ENCODE measurements at places on chromosomes 2 and 18.

DNA sequence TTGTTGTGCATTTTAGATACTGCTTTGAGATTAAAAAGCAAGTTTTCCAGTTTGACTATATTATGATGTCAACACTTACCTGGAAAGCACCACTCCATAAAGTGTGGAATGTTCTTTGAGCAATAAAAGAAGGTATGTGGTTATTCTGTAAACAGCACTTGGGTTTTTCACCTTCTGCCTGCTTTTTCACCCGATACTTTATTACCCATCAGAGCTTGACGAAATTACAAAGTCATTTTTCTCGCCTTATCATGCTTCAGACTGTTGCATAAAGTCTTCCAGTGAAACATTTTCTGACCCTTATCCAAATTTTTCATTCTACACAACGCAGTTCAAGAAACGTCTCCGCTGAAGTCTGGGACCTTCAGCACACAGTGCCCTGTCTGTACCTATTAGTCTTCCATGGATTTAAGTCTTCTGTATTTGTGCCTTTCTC lies 25.2 kb downstream of the CAB39 start:
- no peak for DNase-seq

DNA sequence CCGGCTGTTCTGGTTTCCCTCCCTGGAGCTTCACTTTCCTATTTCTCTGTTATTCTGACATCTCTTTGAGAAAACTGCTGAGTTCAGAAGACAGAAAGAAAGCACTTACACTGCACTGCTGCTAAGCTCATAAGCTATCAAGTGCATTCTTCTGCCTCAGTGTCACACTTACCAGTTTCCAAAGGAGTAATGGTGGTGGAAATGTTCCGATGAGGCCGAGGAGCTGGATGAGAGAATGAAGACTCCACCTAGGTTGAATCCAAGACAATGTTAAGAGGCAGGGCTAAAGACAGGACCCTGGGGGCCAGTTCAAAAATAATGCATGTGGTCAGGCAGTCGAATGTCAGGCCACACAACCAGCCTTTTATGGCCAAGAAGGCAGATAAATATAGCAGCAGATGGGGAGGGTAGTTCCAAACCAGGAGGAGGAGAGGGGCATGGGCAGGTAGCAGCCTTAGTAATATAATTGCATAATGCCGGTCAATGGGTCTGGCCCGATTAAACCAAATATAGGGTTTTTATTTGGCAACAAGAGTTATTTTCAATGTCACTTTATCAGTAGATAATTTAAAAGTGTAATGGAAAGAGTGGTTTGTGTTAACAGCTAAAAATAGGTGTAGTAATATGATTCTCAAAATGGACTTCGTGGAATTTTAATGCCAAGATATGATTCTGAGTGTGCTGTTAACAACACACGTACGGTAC lies at the start of gene MYOM1:
Gene MYOM1, minus strand, starts transcription at position 338 of the 705 bp plus-strand sequence. CDS start 4,745 bp downstream, outside the sequence.
- DNase-seq: no peak

DNA sequence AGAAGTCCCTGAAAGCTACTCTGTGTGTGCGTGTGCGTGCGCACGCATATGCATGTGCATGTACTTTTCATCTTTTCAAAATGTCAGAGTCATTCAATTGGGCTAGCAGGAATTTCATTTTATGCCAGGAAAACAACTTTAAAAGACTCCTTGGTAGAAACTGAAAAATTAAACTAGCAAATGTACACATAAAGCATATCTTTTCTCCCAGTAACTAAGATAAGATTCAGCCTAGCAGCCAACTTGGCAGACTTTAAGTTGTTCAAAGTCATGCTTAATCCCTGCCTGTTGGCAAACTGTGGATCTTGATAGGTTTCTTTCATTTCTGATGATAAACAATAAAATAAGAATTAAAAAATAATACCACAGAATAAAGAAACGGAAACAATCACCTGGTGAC lies 1129.1 kb downstream of the LRP1B start:
- DNase-seq: no peak

GRCh38 chr2:230968921-230969658 lies 26.8 kb upstream of the SPATA3 start:
- no peak for DNase-seq

- DNase-seq: no peak
Measured at GRCh38 chr2:161122772-161123530, 37.3 kb upstream of the TANK start.

- DNase-seq: no peak
Measured at GRCh38 chr2:163621445-163622004, 114.3 kb downstream of the FIGN start.

DNA sequence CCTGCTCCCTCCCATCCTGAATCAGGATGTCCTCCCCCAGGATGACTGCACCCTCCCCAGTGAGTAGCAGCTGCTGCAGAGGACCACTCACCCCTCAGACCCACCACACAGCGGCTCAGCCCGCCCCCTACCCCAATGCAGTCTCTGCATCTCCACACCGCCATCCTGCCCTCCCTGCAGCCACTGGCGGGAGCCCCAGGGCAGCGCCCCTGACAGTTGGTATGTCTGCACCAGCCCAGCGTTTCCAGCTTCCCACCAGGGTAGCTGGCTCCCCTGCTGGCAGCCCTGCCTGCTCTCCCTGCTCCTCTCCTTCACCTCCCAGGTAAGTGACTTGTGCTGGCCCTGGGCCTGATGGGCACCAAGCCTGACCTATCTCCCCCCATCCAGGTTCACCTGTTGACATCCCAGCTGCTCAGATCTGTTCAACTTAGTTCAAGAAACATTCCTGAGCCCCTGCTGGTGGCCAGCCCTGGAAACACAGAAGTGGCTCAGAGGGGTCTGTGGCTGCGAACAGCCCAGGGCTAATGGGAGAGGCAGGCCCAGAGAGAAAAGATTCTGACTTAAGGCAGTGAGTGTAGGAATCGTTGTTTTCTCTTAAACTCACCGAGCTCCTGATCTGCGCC lies 117.7 kb upstream of the RAB6C start:
- no peak for DNase-seq

DNA sequence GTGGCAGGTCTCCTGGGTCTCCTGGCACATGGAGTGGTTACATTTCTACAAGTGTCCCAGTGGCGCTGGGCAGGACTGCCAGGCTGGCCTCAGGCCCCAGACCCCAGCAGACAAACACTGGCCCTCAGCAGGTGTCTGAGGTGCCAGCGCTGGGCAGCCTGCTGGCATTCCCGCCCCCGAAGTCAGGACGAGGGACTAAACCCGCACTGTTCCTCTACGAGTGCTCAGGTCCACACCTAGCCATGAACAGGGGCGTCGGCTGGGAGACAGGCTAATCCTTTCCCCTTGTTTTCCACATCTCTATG lies 12.8 kb downstream of the SNED1 start:
- DNase-seq: no peak

- no peak for DNase-seq
Measured at GRCh38 chr2:48104418-48104817, 198.1 kb upstream of the FBXO11 start.

DNA sequence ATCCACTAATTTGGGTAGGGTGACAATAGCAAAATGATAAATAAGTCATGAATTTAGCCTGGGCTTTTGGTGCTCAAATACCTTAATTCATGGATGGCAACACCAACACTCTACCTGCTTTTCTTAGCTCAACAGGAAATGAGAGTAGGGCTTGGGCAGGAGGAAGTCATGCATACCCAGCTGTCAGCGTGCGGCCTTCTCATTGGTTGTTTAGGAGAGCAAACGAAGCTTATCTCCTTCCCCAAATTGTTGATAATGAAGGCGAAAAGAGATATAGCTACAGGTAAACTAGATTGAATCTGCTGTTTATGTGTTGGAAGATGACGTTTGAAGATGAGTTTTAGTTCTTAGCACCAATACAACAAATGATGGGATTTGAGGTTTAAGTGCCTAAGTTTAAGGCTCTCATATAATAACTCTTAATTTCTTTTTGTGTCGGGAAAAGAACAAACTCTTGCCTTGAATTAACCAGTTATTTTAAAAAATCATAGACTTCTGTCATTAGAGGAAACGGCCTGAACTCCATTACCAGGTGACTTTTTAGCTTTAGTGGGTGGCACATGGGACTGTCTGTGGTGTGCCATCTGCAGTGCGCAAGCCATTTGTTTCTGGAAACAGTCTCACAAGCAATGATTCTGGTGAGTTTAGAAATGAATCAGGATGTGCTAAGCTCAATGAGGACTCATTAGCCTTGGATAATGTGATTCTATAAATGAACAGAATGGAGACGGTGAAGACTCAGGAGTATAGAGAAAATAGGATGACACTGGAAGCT lies 19.8 kb downstream of the MAP4K4 start:
- DNase-seq: no peak

- no peak for DNase-seq
Measured at GRCh38 chr2:103324671-103325070, 562.8 kb downstream of the TMEM182 start.

DNA sequence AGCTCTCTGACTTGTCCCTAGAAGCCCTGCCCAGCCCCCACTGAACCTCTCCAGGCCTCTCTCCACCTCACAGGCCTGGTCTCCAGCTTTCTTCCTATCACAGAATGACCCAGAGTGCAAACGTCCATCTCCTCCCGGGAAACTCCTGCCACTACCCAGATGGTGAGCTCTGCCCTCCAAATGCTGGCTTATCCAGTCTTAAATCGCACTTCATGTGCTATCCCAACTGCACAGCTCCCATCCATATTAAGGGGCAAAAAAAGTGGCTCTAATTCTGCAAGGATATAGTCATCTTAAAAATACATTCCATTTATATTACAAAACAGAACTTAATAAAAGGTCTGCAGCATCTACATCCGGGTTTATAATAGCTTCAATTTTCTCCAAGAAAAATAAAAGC lies 70.8 kb upstream of the CDC42EP3 start:
- DNase-seq: no peak

DNA sequence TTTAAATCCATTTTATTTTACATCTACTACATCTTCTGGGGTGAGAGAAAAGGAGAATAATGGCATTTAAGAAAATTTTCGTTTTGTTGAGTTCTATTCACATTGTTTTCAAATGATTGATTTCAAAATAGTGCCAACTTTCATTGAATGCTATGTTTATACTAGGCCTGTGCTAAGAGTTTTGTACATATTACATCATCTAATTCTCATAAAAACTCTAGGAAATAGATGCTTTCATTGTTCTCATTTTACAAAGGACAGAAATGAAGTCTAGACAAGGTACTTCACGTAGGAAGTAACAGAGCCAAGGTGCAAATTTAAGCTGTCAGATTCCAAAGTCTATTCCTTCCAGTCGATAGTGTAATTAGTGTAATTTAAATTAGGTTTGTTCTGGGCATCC lies 402.8 kb upstream of the UBE2E3 start:
- DNase-seq: no peak

GRCh38 chr2:42102591-42103450 lies 55.0 kb downstream of the PKDCC start:
- DNase-seq: peak; percentile 80

- no peak for DNase-seq
Measured at GRCh38 chr2:127535422-127535901, at the start of gene MYO7B. TSS of gene MYO7B (plus strand) at chr2:127535683. CDS start at chr2:127559723, 24,040 bp downstream.

GRCh38 chr2:134906726-134907125 lies 11.9 kb upstream of the CCNT2 start:
- no peak for DNase-seq

DNA sequence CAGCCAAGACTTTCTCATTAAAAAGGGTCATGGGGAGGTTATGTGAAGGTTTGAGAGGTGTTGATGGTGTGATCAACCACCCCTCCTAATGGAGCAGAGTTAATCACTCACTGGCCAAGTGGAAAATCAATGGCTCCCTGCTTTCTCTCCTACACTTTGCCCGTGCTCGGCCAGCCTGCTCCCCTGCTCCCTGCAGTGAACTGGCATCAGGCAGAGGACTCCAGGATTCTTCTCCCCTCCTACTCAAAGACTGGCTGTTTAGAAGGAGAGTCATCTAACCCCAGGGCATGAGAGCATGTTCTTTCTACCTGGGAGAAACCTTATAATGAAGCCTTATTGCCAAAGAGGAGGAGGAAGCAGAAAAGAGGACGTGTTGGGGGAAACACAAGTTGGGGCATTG lies 74.9 kb downstream of the SGPP2 start:
- DNase-seq: no peak

GRCh38 chr2:128323555-128323931 lies 4.9 kb upstream of the HS6ST1 start:
- DNase-seq: no peak

GRCh38 chr2:135952891-135953290 lies 32.5 kb downstream of the DARS1 start:
- DNase-seq: no peak

DNA sequence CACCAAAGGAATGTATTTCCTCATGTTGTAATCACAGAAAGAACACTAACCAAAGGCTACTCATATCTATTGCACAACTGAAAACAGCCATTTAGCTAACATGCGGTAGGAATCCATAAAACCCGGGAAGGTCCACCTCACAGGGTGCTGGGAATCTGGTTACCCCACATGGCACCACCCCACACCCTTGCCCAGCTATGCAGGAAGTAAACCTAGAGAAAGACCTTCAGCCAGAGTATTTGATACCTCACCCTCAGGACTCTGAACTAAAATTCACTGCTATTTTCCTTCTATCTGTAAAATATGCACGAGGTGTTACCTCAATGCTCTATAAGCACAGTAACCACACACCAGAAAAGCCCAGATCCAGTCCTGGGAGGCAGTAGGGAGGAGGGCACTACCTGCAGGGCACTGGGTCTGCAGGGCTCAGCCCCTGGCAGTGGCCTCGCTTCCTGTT lies 45.8 kb downstream of the PTPN2 start:
- DNase-seq: peak; percentile 83

GRCh38 chr2:199848389-199849130 lies 2.4 kb downstream of the FTCDNL1 start:
- no peak for DNase-seq

DNA sequence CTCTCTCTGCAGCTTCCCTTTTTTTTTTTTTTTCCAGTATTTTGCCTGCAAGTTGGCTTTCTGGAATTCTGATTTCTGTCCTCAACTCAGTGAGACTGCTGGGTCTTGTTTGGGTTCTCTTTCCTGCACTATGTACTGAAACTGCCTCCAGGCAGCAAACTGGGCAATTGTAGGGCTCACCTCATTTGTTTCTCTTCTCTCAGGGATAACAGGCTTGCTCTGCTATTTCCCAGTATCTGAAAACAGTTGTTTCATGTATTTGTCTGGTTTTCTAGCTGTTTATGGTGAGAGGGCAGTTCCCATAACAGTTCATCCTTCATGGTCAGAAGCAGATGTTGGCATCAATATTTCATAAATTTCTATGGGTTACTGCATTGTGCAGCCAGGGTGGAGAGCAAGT lies 206.0 kb downstream of the CYRIA start:
- DNase-seq: no peak

DNA sequence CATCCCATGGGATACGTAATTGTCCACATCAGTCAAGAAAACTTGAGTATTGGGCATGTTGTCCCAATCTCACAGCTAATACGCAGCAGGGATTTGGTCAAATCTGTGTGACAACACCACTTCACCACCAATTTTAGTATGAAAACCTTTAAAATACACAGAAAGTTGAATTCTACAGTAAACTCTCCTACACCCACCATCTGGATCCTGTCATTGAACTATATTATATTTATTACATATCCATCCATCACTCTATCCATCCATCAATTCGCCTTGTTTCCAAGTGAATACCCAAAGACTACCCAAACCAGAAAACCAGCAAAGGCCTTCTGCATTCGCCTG lies 846 bp upstream of the FKBP7 start:
- DNase-seq: no peak

All from ascending aorta (tissue), 2 donors.